ENCODE measurements at places on chromosomes 6 and 20.

- DNase-seq: no peak
These were observed 61.5 kb downstream of the LYRM4 start for GRCh38 chr6:5199283-5199682.

GRCh38 chr6:223763-224162, 68.5 kb upstream of the DUSP22 start:
- DNase-seq: no peak

- DNase-seq: no peak
These were observed 96.4 kb downstream of the TULP4 start for GRCh38 chr6:158408552-158409130.

DNA sequence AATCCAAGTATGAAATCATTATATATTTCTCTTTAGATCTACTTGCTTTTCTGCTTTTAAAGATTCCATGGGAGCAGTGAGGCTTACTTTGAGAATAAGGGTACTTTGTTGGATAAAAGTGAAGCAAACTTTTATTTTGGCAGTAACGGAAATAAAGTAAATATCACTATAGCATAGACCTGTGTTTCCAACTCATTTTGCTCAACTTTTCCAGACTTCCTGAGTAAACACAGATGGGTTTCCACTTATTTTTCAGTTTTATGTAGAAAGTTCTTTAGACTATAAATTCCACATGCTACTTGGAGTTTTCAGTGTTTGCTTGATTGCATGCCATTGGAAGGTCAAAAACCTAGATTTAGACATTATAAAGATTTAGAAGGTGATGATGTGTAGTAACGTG, 6.2 kb downstream of the STX16 start:
- DNase-seq: no peak

DNA sequence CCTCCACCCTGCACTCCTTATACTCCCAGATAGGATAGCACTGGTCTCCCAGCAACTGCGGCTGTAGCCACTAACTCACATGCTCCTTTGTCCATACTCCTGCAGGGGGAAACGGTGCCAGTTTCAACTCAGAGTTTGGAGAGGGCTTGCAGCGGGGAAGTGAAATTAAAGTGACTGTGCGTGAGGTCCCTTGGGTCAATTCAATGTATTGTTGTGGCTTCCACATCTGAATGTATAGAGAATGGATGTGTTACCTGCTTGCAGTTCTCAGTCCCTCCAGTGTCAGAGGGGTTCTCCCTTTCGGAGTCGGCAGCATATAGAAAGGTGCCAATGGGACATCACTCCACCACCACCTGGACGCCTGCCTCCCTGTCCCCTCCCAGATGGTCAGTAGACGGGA, 93.6 kb upstream of the CNKSR3 start:
- no peak for DNase-seq

DNA sequence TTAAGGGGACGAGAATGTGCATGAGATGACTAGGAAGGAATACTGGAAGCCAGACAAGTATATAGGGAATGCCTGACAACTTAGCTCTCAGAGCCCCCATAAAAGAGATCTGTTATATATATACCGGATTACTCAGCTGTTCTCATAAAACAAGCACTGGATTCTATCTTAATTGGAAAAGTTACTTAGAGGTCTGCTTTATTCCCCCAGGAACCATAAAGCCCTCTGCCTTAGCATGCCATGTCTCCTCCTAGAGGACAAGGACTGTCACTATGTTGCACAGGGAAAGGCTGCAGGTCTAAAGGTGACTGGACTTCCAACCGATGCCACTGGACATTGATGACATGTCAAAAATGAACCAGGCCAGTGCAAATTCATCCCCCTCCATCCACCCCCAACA, 6.4 kb downstream of the EXOC2 start:
- DNase-seq: no peak

GRCh38 chr20:47124181-47124717, 229.6 kb downstream of the EYA2 start:
- no peak for DNase-seq

DNA sequence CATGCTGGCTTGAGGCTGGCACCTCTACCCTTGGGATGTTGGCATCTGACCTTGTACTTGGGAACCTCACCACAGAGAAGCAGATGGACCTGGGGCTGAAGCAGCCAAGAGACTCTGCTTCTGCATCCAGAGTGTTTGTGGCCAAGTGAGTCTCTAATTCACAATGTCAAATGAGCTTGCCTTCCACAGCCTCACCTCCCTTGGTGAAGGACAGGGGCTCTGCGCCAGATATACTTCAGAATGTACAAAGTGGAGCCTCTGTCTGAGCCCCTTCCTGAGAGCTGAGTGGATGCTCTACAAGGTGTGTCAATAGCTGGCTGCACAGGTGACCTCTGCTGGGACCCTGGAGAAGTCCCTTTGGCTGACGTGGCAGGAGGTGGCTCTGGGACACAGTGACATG, 508.9 kb downstream of the CDH26 start:
- DNase-seq: no peak

DNA sequence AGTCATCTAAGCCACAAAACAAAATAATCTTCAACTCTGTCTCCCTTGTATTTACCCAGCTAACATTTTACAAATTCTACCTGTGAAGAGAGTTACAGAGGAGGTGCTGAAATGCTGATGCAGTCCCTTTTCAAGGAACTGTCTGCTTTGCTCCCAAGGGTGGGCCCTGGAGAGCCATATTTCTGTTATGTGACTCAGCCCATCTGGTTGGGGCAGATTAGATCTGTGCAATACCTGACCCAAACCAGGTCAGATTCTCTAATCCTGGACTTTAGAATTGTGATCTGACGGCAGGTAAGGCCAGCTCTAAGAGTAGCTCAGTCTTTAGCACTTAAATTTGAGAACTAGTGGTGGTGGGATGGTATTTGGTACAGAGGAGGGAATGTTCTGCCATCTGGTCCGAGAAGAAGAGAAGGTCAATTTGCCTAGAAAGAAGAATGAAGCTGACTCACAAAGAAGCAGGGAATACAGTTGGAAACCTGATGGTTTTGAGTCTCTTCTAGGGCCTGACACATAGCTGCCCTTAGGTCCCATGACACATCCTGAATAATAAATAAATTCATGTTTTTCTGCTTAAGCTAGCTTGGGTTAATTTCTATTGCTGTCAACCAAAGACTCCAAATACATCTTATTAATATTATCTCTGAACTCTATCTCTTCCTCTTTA, 8.1 kb downstream of the ZNF311 start:
- DNase-seq: no peak

DNA sequence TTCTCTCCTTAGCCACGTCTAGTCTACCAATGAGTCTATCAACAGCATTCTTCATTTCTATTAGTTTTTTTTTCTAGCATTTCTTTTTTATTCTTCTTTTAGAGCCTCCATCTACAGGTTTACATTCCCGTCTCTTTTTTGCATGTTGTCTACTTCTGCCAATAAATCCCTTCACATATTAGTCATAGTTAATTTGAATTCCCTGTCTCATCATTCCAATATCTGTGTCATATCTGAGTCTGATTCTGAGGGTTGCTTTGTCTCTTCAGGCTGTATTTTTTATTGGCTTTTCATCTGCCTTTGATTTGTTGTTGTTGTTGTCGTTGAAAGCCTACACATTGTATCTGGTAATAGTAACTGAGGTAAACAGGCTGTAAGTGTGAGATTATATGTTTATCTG, 104.6 kb downstream of the HMGCLL1 start:
- DNase-seq: no peak

- DNase-seq: no peak
These were observed 24.3 kb upstream of the LRFN2 start for GRCh38 chr6:40611434-40611833.

DNA sequence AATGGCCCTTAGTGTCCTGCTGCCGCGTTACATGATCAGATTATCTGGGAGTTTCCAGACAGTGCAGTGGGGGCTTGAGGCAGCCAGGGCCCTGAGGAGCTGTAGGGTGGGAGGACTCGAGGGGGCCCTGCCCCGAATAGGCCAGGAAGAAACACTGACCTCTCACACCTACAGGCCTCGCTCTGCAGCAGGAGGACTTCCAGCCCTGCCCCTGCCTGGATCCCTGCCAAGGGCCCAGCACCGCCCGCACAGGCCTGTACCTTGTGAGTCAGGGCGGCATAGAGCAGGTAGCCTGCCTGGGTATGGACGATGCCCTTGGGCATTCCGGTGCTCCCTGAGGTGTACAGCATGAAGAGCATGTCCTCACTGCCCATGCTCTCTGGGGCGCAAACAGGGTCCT, 30.1 kb upstream of the APMAP start:
- no peak for DNase-seq

- DNase-seq: peak; percentile 10
These were observed 118.4 kb downstream of the FARS2 start for GRCh38 chr6:5379647-5380242.

- no peak for DNase-seq
These were observed 10.0 kb downstream of the SGK1 start for GRCh38 chr6:134307870-134308269.

Data from CD4-positive, alpha-beta T cell treated with Interleukin-17A for 1 hour (primary cell).